Testis (tissue), 5 donors: ENCODE measurements at places on chromosomes 1 and 21.

DNA sequence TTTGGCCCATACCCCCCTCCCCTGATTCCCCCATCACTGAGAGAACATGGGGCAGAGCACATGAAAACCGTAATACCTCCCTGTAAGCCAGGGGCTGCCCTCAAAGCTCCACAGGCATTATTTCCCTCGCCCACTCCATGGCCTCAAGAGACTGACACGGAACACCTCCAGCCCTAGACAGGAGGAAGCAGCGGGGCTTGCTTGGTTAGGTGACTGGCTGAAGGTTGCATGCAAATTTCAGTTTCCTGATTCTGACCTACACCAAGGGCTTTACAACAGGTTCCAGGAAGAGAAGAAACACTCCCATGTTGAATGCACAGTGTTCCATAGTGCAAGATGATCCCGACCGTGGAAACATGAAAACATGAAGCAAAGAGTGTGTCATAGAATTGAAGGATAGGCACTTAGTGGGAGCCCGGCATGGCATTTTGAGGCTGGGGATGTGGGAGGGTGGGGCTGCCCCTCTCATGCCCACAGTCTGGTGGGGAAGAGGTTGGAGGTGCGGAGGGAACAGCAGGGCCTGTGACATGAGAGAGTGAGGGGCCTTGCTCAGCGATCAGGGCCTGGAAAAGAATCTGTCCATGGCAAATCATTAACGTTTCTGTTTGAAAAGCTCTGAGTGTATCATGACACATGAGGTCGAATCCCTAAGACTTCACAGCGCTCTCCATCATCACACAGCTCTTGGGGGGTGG is 33.5 kb downstream of the GPR137B start:
- no peaks in the 10 kb centered on the region for H3K4me1 ChIP-seq
- H3K27me3 ChIP-seq: no peaks in the 10 kb centered on the region
- H3K27ac ChIP-seq: no peak overlapping the region

GRCh38 chr21:36232641-36233040 is 76.0 kb downstream of the DOP1B start:
- no peaks in the 10 kb centered on the region for H3K4me1 ChIP-seq
- H3K36me3 ChIP-seq: no peaks in the 10 kb centered on the region
- DNase-seq: no peak

DNA sequence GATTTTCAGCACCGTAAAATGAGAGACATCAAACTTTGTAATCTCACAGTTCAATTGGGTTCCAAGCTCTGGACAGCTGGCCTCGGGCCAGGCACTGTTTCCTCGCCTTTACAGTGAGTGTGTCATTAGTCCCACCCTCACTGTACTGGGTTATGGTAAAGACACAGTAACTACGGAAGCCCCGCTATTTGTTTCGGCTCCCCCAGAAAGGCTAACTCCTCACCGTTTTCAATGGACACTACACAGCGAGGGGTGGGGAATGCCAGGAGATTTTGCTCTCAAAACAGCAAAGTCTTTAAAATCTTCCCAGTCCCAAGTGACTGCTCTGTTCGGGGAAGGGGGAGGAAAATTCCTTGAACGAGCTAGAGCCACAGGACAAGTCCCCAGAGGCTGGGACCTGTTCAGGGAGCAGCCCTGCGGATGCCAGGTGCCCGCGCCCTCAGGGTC is 757 bp upstream of the SPSB1 start:
- H3K4me1 ChIP-seq: peaks cover 40% of the 10 kb centered on the region
- no peaks in the 10 kb centered on the region for H3K36me3 ChIP-seq
- H3K27me3 ChIP-seq: no peaks in the 10 kb centered on the region
- peak overlapping the region; percentile 86 for H3K4me3 ChIP-seq

- no peaks in the 10 kb centered on the region for H3K27me3 ChIP-seq
- no peak overlapping the region for H3K4me3 ChIP-seq
- H3K4me1 ChIP-seq: no peaks in the 10 kb centered on the region
- DNase-seq: no peak
- H3K36me3 ChIP-seq: no peaks in the 10 kb centered on the region
Measured at GRCh38 chr1:17237561-17237903, 11.4 kb upstream of the PADI3 start.

DNA sequence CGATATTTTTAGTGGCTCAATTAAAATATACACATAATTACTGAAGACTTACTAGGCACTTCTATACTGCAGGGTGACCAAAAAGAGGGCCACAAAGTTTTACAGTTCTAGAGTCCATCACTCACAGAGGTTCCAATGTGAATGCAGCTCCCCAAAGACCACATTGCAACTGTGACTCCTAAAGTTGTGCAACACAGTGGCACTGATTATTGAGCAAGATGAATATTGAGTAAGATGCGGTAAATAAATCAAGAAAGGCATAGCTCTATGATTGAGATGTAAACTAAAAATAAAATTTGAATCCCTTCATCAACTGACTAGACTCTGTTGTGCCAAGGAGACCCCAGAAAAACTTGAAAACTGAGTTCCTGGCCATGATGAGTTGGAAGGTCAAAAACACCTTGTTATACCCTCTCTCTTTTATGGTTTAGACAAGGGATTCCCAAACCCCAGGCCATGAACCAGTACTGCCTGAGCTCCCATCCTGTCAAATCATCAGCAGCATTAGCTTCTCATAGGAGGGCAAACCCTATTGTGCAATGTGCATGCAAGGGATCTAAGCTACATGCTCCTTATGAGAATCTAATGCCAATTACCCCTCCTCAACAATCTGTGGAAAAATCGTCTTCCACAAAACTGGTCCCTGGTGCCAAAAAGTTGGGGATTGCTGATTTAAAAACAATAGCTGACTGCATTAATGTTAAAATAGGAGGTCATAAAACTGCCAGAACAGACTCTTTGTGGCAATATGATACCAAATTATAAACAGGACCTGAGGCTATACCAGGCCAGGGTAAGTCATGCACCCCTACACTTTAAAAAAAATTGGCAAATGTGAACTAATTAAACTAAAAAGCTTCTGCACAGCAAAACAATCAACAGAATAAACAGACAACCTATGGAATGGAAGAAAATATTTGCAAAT is 94.3 kb downstream of the ADGRL4 start:
- no peak for DNase-seq
- no peak overlapping the region for H3K27ac ChIP-seq
- no peaks in the 10 kb centered on the region for H3K36me3 ChIP-seq

- H3K27ac ChIP-seq: no peak overlapping the region
- H3K4me1 ChIP-seq: no peaks in the 10 kb centered on the region
- no peaks in the 10 kb centered on the region for H3K36me3 ChIP-seq
- DNase-seq: no peak
- H3K27me3 ChIP-seq: no peaks in the 10 kb centered on the region
Measured at GRCh38 chr1:103122983-103123720, 14.8 kb upstream of the COL11A1 start.

GRCh38 chr21:38790961-38791360 is 14.8 kb upstream of the ETS2 start:
- no peak overlapping the region for H3K27ac ChIP-seq
- no peaks in the 10 kb centered on the region for H3K36me3 ChIP-seq
- no peaks in the 10 kb centered on the region for H3K27me3 ChIP-seq
- no peak for DNase-seq

DNA sequence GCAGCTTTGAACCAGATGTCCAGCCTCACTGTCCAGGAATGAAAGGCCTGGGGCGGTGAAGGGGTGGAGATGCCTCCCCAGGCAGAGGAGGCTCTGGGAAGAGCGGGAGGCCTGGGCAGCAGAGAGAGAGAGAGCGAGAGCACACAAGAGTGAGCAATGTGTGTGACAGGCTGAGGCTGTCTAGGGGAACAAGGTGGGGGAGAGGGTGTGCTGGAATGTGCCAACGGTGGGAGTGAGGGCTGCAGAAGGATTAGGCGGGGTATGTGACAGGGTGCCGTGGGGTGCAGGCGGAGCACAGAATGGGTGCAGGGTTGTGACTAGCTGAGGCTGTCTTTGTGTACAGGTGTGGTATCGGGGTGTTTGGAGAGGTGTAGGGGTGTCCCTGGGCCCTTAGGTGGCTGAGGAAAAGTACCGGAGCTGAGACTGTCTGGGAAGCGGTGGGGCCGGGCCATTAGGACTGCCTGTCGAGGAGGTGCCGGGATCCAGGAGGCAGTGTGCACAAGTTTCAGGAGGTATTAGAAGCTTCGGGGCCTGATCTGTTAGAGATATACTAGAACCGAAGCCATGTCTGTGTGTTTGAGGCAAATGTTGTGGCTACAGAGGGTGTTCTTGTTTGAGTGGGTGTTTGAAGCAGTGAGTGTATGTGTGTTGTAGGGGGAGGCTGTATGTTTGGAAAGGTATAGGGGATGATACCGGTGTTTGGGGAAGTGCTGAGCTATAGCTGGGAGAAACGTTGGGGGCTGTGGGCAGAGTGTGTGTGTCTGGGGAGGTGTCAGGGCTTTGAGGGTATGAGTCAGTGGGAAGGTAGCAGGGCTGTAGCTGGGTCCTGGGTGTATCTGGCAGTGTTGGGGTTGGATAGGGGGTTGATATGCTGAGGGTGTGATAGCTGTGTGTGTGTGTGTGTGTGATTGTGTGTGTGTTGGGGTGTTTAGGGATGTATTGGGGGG is 9.1 kb downstream of the AHDC1 start:
- peaks cover 96% of the 10 kb centered on the region for H3K4me1 ChIP-seq
- H3K4me3 ChIP-seq: no peak overlapping the region
- no peaks in the 10 kb centered on the region for H3K27me3 ChIP-seq

- no peak for DNase-seq
- no peaks in the 10 kb centered on the region for H3K36me3 ChIP-seq
- no peak overlapping the region for H3K4me3 ChIP-seq
- no peak overlapping the region for H3K27ac ChIP-seq
- H3K27me3 ChIP-seq: no peaks in the 10 kb centered on the region
Measured at GRCh38 chr1:236736761-236737160, 50.5 kb downstream of the ACTN2 start.

DNA sequence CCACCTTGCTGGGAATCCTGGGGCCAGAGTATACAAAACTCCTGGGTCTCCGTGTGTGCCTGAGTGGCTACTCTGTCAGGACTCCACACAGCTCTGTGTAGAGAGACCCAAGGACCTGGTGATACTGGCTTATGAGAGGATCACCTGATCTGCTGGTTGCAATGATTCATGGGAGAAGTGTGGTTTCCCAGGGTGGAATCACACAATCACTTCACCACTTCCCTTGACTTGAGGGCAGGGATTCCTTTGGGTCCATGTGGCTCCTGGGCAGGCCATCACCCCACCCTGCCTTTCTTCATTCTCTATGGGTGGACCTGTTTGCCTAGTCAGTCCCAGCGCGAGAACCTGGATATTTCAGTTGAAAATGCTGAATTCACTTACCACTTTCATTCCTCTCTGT is 13.3 kb downstream of the PRSS38 start:
- H3K4me3 ChIP-seq: no peak overlapping the region
- H3K27me3 ChIP-seq: no peaks in the 10 kb centered on the region
- no peak overlapping the region for H3K27ac ChIP-seq
- no peaks in the 10 kb centered on the region for H3K4me1 ChIP-seq
